ENCODE measurements at places on chromosomes 13 and 19.

GRCh38 chr19:17005000-17005399, 21.6 kb downstream of the CPAMD8 start:
- no peak for DNase-seq

- no peak for DNase-seq
These were observed 42.7 kb upstream of the MIR17HG start for GRCh38 chr13:91304741-91305140.

DNA sequence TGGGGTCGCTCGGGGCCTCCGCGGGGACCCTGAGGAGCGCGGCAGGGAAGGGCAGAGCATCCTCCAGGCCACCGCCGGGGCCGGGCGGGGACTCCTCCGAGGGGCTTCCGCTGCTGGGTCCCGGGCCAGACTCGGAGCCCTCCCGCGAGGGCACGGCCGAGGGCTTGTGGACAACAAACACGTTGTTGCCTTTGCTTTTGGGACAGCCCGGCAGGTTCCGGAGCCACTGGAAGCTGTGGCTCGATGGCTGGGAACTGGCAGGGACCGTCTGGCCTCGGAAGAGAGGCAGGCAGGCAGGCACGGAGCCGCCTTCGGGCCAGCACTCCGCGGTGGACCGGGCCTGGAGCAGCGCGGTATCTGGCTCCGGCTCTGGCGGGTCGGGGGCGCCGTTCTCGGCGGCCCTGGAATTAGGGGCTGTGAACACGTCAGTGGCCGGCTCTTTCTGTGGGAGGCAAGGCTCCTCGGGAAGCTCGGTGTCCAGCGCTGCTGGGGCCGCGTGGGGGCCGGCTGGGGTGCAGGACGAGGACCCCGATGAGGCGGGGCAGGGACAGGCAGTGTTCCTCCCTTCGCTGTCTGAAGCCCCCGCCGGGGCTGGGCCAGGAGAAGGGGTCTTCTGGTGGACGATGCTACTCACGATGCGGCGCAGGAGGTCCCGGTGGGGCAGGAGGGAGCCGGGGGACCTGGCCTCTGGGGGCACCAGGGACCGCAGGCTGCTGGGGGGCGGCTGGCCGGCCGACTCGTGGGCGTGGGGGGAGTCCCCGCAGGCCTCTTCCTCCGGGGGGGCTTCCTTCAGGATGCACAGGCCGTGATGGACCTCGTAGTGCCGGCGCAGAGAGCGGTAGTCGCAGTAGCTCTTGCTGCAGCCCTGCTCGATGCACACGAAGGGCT, 27.6 kb downstream of the ZNF541 start:
- no peak for DNase-seq

GRCh38 chr19:45955905-45956608, 17.6 kb downstream of the NOVA2 start:
- no peak for DNase-seq

DNA sequence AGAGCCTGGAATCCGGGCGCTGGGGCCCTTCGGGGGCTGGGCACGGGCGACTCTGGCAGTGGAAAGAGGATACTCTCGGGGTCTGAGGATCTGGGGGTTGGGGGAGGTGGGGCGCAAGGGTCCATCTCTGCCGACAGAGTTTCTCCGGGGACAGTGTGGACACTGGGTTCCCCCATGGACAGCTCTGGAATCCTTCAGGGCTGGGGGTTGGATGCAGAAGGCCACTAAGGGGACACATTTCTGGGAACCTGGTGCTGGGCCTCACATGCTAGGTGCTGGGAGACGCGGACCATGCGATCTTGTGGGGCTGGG, 2.3 kb downstream of the TGFBR3L start:
- no peak for DNase-seq

DNA sequence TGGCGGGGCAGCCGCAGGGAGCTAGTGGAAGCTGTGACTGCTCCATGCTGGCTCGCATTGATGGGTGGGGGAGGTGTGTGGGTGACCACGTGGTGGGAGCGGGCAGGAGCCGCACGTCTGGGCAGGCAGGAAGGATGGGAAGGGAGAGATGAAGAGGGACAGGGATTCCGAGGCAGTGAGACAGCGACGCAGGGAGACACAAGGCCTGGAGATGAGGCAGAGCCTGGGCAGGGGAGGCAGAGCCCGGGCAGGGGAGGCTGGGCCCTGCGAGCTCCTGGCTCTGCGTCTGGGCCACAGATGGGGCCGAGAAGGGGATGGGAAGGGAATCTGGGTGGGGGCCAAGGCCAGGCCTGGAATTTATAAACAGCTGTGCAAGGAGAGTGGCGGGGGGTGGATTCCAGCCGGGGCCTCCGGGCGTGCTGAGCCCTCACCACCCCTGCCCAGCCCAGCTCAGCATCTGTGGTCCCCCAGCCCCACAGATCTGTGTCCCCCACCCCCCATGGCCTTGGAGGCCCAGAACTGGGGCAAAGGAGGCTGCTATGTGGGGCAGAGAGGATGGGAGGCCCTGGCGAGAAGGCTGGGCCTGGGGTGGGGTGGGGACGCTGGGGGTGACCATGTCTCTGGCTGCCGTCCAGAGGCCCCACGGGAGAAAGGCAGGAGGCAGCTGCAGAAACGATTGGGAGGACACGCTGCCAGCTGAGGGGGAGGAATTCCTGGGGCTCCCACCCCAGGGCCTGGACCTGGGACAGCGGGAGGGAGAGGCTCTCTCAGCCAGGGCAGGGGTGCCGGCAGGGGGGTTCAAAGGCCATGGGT, 6.0 kb downstream of the EHD2 start:
- peak; percentile 59 for DNase-seq

DNA sequence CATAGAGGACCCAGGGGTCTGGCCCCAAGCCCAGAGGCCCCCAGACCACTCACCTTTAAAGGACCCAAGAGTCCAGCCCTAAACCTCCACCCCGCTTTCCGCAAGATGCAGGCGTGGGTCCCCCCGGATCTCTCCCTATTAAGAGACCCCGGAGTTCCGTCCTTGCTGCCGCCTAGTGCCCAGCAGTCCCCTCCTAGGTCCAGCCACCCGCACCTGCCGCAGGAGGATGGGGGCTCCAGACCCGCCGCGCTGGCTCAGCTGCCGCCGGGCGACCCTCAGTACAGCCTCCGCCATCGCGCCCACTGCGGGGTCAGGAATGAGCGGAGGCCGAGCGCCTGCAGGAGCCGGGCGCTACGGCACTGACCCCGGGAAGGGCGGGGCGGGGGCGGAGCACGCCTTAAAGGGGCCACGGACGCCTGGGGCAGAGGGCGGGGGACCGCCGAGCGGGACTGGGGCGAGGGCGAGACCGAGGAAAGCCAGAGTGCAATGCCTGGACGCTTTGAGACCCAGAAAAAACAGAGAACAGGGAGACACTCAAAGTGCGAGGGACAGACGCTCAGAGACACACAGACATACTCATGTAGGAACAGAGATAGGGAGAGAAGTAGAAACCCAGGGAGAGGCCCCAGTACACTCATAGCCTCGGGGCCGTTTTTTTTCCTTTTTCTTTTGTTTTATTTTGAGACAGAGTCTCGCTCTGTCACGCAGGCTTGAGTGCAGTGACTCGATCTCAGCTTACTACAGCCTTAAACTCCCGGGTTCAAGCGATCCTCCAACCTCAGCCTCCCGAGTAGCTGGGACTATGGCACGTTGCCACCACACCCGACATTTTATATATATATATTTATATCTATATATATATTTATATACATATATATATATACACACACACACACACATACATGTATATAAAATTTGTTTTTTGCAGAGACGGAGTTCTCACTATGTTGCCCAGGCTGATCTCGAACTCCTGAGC, at the start of gene ETHE1:
Gene ETHE1, minus strand, starts transcription at position 318 of the 976 bp plus-strand sequence. Its CDS starts 24 bp downstream, at position 294.
- no peak for DNase-seq

GRCh38 chr19:3020321-3020960, 8.6 kb downstream of the TLE2 start:
- DNase-seq: no peak

- DNase-seq: no peak
These were observed 455.7 kb downstream of the SUCLA2 start for GRCh38 chr13:47545201-47546024.

GRCh38 chr13:105463011-105463501, 1072.4 kb downstream of the EFNB2 start:
- peak; percentile 76 for DNase-seq

GRCh38 chr19:35963514-35963913, 27.3 kb downstream of the LRFN3 start:
- DNase-seq: peak; percentile 44

GRCh38 chr19:5340637-5341447, at the start of gene PTPRS:
Gene PTPRS, minus strand, starts transcription at chr19:5340812. Its CDS starts 54,672 bp downstream, at chr19:5286140.
- DNase-seq: peak; percentile 63

- DNase-seq: no peak
These were observed 213.1 kb upstream of the SGCG start for GRCh38 chr13:22967669-22968068.

GRCh38 chr19:2848616-2849015, 7.3 kb downstream of the ZNF555 start:
- DNase-seq: no peak

DNA sequence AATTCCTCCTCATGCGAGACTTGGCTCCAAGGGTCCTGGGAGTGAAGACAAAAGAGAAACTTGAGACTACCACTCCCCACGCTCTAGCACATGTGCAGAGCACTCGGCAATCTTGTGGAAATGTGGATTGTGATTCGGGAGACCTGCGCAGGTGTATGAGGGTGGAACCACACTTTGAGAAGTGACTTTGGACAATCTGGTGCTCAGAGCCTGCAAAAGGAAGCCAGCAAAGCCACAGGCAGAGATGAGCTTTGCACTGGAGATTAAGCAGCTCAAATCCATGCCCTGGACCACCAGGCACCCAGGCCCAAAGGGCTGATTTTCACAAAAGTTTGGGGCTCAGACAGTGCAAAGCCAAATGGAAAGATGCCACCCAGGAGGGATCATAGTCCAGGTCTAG, 162.5 kb upstream of the TSHZ3 start:
- DNase-seq: no peak

DNA sequence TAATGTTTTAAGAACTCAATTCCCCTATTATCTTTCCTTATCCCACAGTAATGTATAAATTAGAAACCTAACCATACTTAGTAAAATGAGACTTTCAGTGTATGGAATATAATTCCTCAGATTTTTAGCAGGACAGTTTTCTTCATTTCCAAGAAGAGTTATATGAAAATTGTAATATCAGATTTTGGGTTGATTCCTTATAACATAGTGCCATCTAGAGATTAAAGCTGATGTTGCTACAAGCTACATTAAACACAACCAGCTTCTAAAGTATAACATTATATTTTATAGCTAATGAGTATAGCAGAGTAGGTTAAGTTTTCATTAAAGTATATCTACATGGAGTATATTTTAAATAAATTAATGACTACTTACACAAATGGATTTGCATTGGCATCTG, 99.7 kb upstream of the MIR17HG start:
- DNase-seq: no peak

GRCh38 chr13:49395451-49395865, 48.4 kb downstream of the CAB39L start:
- DNase-seq: no peak

DNA sequence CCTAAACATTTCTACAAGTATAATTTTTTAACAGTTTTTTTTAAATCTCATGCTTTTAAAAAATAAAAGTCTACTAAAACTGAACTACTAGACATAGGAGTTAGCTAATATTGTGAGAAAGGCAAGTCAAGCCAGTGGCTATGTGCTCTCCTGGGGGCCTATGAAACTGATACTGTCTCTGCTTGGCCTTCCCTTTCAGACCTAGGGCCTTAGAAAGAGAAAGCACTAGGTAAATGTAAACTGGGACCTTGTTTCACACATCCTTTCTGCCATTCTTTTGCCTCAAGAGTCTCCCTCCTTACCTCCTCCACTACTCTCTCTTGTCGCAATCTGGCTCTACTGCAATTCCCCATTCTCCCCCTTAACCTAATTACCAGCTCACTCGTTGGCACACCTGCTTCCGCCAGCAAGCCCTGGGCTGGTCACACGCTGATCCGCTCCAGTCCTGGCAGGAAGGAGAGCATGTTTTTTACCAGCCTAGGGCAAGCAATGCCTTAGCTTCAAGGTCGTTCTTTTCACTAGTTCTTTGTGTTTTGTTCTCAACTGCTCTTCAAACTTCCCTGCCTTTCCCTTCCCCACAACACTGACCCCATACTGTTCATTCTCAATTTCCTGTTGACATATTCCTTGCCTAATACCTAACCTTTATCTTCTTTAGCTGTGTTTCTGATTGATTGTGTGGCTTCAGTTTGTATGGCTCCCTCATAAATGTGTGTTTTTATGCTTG, 23.1 kb downstream of the TBC1D4 start:
- DNase-seq: no peak

DNA sequence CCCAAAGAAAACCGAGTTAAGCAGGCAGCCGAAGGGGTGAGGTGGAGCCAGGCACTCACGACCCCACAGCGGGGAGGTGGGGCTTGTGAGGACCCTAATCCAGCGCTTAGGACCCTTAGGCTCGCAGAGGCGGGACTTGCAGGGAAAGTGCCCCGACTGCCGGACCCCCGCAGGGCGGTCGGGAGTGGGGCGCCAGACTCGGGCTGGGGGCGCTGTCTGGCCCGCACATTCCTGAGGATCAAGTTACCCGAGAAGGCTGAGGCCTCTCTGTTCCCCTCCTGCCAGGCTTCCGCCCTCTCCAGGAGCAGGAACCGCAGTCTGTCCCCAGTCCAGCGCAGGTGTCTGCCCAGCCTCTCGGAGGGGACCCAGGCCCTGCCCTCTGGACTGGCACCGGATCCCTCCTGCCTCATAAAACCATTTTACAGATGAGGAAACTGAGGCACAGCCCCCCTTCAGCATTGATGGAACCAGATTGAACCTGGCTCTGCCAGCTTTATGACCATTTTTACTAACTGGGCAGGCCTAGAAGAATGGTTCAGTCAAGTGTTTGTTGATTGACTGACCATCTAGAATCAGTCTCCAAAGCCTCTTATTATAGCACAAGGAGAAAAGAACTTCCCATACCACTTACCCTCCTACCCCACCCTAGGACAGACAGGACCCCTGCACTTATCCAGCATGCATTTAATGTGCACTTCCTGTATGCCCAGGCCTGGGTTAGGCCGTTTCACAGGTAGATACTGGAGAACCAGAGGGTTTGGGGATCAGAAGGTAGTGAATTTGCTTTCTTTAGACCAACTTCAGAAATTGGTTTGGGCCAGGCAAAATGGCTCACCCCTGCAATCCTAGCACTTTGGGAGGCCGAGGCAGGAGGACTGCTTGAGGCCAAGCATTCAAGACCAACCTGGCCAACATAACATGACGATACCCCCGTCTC, 6.7 kb upstream of the JUND start:
- DNase-seq: no peak

GRCh38 chr13:48977286-48977625, 1.5 kb downstream of the FNDC3A start:
- no peak for DNase-seq

- DNase-seq: no peak
These were observed 18.7 kb upstream of the ZNF536 start for GRCh38 chr19:30353394-30353945.

- DNase-seq: no peak
These were observed 427.9 kb downstream of the ZNF536 start for GRCh38 chr19:30799865-30800755.

- peak; percentile 95 for DNase-seq
These were observed at the start of gene ZNF224 for GRCh38 chr19:44093931-44094765. Gene ZNF224, plus strand, starts transcription at chr19:44094361. Its CDS starts 3,513 bp downstream, at chr19:44097874.
